ENCODE measurements at places on chromosomes 1 and 21.
A peak's percentile ranks its signal among the peaks of the same experiment; 100 is the strongest.

GRCh38 chr1:162230517-162230916, 146.1 kb downstream of the SPATA46 start:
- DNase-seq = no peak

DNA sequence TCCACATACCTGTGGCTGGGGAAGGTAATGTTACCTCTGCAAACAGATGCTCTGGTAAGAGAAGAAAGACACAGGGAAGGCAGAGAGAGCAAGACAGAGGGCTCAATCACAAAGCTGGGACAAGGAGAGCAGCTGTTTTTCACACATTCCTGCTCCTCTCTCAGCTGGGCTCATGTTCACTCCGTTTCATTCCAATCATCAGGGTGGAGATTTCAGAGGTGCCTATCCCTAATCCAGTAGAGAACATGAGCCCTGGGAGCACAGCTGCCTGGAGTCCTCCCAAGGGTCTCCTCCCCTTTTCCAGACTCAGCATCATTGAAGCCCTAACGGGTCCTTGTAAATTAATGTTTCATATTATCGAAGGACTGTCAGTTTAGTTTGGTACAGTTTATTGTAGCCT, 19.4 kb downstream of the GADD45A start:
- no peak for DNase-seq

GRCh38 chr1:37718901-37719571, 26.7 kb downstream of the CDCA8 start:
- no peak for DNase-seq

- no peak for DNase-seq
These were observed 12.9 kb downstream of the EPB41 start for GRCh38 chr1:28927266-28927647.

- DNase-seq = no peak
These were observed 5.4 kb upstream of the SLC35D1 start for GRCh38 chr1:67059346-67059745.

- no peak for DNase-seq
These were observed 15.2 kb upstream of the KDM4A start for GRCh38 chr1:43634721-43635120.

DNA sequence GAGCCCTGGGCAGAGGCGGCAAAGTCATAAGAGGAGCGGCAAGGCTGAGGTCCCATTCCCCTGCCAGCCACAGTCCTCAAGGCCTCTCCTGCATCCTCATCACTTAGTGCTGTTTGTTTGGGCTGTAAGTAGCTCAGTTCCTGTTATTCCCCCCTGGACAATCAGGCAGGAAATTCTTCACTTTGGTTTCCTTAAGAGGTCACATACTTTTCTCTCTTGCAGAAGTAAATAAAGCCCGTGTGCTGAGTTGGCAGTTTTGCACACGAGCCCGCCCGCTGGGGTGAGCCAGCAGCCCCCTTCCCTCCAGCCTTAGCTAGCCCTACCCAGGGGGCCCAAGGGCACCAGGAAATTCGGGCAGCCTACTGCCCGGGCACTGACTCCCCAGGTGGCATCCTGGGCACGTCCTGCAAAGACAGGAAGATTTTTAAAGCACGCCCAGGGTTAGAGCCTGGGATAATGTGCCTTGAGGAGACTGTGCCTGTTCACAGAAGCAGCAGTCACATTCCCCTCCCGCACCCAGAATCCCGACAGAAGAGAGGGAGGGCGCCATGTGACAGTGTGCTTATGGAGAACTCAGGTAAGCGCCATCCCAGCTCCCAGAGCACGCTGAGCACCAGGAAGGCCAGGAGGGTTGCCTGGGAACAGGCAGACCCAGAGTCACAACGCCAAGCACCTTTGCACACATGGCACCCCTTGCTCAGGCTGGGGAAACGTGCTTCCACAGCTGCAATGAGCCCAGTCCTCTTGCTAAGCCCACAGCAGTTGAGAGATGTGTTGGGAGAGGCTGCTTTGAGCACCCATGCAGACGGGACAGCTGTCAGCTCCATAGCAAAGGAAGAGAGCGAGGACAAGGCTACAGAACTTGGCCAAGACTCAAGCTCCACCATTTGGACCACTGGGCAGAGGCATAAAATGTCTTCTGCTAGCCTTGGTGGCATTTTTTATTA, 144.5 kb upstream of the TMEM51 start:
- DNase-seq = no peak

DNA sequence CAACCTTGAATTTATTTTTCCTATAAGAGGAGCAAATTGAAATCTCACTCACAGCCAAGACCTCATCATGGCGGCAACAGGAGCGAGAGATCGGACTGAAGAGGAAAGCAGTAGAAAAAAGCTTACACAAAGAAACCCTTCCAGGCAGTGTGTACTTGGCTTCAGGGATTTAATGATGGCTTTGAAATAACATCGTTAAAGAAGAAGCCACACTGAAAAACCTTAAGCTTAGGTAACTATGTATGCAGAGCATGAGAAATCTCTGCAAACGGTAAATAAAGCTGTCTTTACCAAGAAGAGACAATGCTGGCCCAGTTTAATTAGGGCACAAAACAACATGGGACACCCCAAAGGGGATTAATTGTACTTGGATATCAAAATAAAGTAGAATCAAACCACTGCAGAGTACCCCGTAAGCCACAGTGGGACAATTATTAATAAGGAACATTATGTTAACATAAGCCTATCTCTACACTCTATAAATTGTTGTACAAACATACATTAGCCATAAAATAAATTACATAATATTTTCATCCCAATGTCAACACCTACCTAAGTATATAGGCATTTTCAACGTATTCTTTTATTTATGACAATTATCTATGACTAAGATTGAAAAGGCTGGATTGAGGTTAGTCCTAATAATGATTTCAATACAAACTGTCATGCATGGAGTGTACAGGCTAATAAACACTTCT, 360.2 kb upstream of the CHRM3 start:
- DNase-seq = no peak

- no peak for DNase-seq
These were observed 9.6 kb upstream of the SH2D1B start for GRCh38 chr1:162421258-162422164.

- no peak for DNase-seq
These were observed 21.0 kb upstream of the RAP1A start for GRCh38 chr1:111598544-111598943.

- peak; percentile 70 for DNase-seq
These were observed 39.4 kb downstream of the ABCG1 start for GRCh38 chr21:42258150-42258884.

GRCh38 chr1:81894867-81895266, 94.1 kb downstream of the ADGRL2 start:
- no peak for DNase-seq

GRCh38 chr1:59290193-59290949, 6.5 kb upstream of the FGGY start:
- DNase-seq = peak; percentile 54

DNA sequence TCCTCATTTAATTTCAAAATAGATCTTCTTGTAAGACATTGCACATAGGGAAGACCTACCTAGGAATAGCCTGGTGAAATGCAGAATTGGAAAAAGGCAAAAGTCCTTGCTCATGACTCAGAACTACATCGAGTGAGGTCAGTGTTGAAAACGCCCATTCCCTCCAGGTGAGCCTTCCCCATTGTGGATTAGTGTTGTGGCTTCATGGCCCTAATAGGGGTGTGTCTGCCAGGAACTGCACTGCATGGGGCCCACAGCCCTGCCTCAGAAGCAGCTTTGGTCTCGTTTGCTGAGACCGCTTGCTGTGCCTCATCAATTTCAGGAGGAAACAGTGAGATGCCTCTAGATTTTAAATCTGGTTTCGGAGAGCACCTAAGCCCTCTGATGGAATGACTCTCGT, 17.0 kb downstream of the TFF3 start:
- no peak for DNase-seq

DNA sequence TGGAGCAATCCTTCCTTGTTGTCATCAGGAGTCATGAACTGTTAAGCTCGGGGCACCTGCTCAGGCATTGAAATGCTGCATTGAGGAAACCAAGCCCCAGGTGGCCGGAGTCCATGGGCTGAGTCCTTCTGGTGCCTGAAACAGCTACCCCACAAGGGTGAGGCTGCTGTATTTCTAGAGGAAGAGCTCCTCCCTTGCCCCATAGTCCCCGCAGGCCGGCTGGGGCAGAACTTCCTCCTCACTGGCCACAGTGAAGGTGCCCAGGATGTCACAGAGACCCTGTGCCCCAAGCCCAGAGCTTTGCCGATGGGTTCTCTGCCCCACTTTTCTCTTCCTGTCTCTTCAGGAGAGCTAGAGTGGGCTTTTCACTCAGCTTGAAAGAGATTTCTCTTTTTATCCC, 80.8 kb upstream of the GCLM start:
- peak; percentile 48 for DNase-seq

DNA sequence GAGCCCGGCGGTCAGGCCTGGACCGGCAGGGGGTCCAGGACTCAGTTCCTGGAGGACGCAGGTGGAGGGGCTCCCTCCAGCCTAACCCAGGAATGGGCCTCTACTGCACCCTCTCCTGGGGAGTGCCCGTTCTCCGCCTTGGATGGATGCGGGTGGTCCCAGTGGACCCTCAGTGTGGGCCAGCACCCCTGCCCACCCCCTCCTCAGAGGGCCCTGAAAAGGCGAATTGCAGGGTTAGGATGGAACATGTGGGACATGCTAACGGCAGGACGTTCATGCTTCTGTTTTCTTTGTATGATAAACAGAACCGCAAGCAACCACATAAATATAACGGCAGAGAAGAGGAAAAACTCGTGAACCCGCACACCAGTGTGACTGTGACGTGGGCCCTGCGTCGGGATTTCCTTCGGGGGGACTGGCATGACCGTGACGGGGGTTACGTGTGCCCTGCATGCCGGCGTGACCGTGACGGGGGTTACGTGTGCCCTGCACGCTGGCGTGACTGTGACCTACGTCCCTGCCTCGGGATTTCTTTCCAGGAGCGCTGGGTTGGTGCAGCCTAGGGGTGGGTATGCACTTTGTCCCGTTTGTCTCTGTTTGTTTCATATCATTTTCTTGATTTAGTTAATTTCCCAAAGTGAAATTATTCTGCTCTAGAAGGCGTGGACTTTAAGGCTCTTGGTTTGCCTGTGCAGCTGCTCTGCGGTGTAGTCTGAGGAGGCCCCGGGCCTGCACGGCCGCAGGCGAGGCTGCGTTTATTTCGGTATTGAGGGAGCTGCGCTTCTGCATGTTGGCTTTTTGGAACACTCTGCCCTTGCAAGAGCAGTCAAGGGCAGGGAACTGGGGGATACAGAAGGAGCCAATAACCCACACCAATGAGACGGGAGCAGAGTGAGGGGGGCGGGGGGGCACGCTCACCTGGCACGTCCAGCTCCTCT, 3.1 kb downstream of the FTCD start:
- peak; percentile 42 for DNase-seq

DNA sequence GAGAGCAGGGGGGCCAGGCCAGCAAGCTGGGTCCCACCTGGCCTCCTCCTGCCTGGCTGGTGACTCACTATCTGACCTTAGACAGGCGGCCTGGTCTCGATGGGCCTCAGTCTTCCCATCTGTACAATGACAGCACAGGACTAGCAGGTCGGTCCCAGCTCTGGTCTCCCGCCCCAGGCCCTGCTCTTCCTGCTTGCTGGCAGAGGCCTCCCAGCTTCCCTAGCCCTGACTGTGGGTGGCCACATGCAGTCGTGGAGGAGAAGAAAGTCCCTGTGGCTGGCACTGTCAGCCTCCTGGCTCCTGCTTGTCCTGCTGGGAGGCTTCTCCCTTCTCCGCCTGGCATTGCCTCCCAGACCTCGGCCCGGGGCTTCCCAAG, 817 bp downstream of the EXTL1 start:
- no peak for DNase-seq

DNA sequence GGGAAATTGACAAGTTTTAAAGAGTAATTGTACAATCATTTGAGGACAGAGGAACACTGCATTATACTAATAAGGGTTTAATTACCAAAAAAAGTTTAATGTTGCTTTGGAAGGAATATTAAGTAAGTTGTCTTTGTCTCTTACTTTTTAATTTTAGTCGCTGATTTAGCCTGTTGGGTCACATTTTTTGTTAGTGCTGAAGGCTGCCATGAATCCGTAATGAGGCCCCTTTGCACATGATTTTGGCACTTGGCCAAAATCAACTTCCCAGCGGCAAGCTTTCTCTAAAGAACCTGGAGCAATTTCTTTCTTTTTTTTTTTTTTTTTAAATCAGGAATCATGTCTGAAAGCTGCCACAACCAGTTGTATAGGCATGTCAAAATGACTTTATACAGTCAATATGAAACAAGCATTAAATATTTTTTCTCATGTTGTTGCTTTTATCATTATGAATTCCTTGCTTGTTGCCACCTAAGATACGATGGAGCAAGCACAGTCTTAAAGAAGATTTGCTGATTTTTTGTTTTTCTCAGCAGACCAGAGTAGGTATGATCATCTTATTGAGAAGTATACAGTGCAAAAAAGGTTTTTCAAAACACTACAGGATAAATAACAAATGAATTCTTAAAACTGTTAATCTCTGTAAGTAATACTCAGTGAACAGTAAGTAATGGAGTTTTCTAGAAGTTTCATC, 690.4 kb downstream of the USP25 start:
- DNase-seq = peak; percentile 73

GRCh38 chr1:6037338-6037762, 8.3 kb upstream of the KCNAB2 start:
- no peak for DNase-seq

DNA sequence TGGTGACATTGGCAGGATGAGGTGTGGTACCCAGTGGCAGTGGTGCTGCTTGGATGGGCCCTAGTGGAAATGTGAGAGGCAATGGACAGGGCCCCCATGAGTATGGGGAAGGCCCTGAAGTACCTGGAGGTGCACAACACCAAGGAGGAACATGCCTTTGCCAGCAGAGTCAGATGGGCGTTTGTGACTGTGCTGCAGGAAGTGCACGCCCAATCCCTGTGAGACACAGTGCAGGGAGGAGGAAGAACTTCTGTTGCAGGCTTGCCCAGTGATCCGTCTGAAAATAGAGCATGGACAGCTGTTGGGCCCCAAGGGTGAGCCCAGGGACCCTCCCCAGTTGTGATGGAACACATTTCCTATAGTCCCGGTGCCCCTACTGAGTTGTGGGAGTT, 42.7 kb downstream of the GJA5 start:
- no peak for DNase-seq

GRCh38 chr1:200228486-200228885, 181.3 kb downstream of the ZNF281 start:
- DNase-seq = no peak

DNA sequence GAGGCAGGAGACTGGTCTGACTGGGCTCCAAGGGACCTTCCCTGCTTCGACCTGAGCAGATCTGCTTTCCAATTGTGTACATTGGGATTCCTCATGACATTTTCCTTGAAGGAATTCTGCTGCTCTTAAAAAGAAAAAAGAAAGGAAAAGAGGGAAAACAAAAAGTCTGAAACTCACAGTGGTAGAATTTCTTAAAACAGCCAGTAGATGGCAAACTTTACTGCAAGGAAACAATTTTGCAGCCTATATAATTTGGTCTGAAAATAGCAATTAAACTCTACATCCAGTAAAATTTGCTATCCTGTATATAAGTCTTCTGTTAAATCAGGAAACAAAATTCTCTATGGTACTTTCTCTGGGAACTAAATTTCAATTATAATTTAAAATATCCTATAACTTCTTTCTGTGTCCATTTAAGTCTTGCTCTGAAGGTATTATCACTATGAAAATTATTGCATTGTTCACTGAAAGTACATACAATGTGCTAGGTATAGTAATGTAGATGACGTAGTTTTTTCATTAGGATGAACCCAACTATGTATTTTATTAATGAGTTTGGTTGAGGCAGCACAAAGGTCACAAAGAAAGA, 59.8 kb downstream of the CRB1 start:
- DNase-seq = no peak

All from thyroid gland (tissue), 4 donors.